Muscle of back (tissue), 13 donors: ENCODE measurements at places on chromosomes 6 and 20.
A peak's percentile ranks its signal among the peaks of the same experiment; 100 is the strongest.

GRCh38 chr6:73797861-73798260, 101.9 kb downstream of the CD109 start:
- no peak for DNase-seq

GRCh38 chr6:168124921-168125320, 45.9 kb upstream of the FRMD1 start:
- no peak for DNase-seq

GRCh38 chr6:159400826-159401225, 231.6 kb downstream of the FNDC1 start:
- DNase-seq, result no peak

- DNase-seq, result no peak
Observed at GRCh38 chr20:58406422-58407001, 17.5 kb downstream of the VAPB start.

DNA sequence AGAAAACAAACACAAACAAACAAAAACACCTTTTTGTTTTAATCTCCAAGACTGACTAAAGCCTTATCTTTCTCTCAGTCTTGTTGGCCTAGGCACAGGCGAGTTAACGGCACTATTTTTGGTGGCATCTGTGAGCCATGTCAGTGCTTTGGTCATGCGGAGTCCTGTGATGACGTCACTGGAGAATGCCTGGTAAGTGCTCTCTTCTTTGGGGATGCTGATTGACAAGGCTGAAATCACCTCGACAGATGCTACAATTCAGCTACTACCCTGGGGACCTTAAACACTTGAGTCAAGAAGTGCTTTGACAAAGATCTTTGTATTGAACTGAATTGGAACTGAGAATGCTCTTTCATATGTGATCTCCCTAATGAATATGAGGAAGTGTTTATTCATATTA, 384.1 kb downstream of the LAMA2 start:
- DNase-seq, result no peak

DNA sequence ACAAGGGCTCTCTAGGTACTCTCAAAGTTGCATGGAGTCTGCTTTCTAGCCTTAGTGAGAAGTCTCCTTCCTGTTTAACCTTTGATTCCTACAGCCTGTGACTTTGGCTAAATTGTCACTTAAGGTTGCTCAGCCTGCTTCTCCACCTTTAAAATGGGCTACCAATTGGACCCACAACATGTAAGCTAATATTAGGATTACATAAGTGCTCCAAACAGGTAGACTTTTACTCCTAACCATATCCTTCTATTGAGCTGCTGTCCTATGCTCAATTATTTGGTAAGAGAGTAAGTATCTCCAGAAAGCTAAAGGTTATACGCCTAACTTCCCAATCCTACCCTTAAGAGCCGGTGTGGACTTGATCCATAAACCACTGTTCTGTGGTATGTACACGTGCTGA, 2.9 kb downstream of the PCNA start:
- no peak for DNase-seq

DNA sequence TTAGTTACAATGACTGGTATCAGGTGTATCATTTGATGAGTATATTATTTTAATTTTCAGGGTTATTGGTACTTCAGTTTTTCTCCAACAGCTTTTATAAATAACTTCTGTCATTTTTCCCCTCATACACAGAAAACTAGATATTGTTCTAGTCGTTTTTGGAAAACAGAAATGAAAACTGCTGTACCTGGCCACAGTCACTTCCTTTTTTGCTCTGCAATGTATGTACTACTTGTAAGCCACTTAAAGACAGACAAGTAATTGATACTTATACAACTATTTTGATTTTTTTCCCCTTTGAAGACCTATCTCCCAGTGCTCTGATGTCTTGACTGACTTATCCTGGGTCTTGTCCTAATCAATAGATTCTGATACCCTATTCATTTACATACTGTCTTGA, 218.6 kb upstream of the RUNX2 start:
- DNase-seq, result no peak

DNA sequence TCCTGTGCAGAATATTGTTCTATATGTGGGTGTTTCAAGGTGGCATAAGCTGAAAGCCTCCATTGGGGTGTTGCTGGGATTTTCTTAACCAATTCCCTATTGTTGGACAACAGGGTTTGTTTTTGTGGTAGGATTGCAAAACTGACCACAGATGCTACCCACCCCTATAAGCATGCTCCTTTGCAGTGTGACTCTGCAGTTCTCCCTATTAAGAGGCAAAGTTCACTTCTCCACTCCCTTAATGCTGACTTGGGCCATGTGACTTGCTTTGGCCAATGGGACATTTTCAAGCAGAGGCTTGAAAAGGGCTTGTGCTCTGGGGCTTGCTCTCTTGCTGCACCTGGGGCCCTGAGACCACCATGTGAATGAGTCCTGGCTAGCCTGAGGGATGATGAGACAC, 8.5 kb upstream of the ANGPT4 start:
- DNase-seq, result no peak

DNA sequence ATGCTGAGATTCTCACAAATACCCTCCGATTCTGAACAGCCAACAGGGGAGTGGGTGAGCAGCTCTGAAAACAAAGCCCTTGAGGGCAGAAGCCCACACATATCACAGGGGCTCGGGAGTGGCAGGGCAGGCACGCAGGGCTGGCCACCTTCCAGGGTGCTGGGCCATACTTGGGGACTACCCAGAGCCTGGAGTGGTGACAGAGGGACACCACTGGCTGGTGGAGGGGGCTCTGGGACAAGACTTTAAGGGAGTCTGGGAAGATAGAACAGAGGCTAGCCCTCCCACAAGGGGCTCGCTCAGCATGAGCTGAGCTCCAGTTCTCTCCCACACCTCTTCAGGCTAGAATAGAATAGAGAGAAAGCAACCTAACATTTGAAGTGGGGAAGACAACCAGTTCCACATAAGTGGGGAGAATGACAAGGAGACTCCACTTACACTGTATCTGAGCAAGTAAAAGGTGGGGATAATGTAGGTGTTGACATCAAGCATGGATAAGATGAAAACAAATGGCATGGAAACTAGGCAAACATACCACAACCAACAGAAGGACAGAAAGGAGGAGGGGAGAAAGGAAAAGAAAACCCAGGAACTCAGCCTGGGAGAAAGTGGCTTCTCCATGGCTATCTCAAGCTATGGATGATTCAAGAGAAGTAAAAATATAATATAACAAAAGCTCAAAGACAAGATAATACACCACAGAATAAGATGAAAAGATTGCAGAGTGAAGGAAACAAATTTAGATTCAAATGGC, 7.0 kb downstream of the PPIL1 start:
- no peak for DNase-seq

DNA sequence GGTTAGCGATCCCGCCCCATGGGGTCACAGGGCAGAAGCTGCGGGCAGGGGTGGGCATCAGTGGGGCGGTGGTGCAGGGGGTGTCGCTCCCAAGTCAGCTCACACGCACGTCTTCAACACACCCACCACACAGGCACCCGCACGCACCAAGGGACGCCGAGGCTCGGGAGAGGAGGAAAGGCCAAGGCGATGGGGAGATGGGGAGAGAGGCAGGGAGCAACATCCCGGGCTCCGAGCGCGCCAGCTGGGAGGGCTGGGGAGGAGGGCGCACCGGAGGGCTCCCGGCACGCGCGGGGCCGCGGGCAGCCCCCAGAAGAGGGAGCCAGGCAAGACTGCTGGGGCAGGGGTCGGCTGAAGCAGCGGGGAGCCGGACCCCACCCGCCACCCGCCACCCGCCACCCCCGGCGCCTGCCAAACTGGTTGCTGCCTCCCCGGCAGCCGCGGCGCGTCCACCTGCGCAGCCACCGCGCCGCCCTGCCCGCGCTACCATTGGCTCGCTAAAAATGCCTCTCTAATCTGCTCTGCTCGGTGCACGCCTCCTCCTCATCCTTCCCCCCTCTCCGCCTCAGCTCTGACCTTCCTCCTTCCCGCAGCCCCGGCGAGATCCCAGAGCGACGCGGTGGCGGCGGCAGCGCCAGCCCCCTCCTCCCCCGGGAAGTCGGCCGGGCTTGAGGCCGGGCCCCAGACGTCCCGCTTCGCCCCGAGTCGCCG, at the start of gene PACSIN1:
Gene PACSIN1, plus strand, starts transcription at position 546 of the 711 bp plus-strand sequence. CDS start 60,230 bp downstream, outside the sequence.
- peak; percentile 12 for DNase-seq

GRCh38 chr6:3882431-3882830, 33.3 kb downstream of the FAM50B start:
- DNase-seq, result no peak

- peak; percentile 78 for DNase-seq
Observed at GRCh38 chr20:43900496-43900895, 14.2 kb upstream of the TOX2 start.

GRCh38 chr6:136843210-136843609, 20.8 kb downstream of the PEX7 start:
- no peak for DNase-seq

- DNase-seq, result no peak
Observed at GRCh38 chr6:29598172-29598747, 13.3 kb downstream of the OR2H2 start.

DNA sequence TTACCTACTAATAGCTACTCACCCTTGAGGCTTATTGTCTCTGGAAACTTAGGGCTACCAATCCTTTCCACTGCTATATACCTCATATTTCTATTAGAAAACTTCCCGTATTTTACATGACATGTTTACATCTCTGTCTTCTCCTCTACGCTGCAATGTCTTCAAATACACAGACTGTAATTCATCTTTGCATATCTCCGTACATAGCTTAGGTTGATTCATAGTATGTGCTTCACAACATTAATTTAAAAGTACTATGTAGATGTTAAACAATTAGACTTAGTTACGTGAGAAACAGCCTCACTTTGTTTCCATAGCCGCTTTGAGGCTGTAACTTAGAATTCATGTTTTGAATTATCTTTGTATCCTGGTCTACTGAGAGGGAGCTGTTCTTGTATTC, 35.1 kb upstream of the FKBP1C start:
- DNase-seq, result no peak

DNA sequence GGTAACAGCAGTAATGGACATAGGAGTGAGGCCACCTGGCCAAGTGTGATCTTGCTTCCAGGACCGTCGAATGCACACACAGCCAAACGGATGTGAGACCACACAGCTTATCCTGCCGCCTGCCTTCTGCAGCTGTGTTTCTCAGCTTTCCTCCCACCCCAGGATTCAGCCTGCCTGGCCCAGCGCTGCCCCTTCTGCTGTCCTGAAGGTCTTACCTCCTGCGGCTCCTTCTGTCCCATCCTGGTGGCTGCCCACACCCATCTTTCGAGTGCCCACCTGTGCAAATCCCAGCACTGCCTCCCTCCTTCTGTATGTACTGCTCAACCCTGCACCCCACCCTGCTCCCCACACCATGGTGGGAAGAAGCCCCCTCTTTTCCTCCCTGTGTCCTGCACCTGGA, 49.4 kb upstream of the DACT2 start:
- DNase-seq, result no peak

DNA sequence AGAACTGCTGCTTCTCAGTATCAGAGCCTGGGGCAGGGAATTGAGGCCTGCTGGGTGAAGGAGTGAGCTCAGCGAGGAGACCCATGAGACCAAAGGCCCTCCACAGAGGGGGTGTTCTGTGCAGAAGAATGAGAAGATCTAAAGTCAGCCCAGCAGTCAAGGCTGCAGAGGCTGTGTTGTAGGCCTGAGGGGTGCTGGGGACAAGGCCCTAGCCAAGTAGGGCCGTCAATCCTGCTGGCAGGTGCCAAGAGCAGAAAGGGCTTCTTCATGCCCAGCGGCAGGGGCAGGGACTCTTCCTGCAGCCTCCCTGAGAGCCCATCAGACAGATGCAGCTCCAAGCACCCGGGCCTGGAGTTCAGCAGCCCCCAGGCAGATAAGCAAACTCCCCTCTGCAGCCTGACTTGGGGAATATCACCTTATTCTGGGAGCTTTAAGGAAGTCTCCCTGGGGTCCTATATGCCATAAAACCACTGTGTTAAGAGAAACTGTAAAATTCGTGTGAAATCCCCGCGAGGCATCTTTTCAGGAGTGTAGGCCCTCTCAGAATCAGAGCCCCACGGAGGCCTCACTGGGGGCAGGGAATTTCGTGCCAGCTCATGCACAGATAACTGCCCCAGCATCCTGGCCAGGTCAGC, 9.0 kb downstream of the CCDC167 start:
- no peak for DNase-seq

DNA sequence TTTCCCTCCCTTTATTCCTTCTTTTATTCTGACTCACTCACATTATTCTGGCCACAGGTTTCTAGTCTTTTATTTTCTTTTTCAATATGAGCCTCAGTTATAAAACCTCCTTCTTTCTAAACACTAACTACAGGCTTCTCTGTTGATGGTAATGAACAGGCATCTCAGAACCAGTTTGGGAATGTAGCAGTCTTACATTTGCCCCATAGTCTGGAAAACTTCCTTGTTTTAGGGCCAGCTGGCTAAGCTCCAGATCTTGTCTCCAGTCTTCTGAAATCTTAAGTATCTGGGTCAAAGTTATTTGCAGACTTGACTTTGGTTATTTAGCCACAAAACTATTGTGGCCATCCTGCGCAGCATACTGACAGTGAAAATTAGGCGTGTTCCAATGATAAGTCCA, 97.0 kb upstream of the MAN1A1 start:
- no peak for DNase-seq

DNA sequence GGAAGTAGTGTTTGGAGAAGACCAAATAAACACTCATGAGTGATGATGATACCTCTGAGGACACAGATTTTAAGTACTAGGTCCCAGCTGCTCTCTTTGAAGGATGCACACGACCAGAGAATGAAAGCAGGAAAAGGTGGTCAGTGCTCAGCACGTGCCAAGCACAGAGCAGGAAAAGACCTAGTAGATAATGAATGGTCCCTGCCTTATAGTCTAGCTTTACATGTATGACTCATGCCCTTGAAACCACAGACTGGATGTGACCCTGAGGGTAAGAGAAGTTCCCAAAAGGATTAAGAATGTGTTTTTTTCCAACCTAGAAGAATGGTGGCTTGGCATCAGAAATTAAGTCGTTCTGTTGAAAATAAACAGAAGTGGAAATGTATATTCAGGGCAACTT, 2.8 kb upstream of the MC3R start:
- no peak for DNase-seq

DNA sequence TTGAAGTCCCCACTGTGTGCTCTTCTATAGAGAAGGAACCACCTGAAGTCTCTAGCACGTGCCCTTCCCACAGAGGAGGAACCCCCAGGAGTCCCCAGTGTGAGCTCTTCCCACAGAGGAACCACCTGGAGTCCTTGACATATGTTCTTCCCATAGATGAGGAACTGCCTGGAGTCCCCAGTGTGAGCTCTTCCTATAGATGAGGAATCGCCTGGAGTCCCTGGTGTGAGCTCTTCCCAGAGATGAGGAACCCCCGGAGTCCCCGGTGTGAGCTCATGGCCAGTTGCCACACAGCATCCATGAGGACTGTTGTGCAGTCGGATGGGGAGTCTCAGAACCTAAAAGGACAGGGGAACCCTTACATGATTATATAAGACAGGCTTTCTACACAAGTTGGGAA, 158.1 kb upstream of the THBS2 start:
- DNase-seq, result no peak

- DNase-seq, result no peak
Observed at GRCh38 chr6:3394671-3395070, 62.2 kb downstream of the SLC22A23 start.
